ENCODE measurements at places on chromosomes 11 and 22.

DNA sequence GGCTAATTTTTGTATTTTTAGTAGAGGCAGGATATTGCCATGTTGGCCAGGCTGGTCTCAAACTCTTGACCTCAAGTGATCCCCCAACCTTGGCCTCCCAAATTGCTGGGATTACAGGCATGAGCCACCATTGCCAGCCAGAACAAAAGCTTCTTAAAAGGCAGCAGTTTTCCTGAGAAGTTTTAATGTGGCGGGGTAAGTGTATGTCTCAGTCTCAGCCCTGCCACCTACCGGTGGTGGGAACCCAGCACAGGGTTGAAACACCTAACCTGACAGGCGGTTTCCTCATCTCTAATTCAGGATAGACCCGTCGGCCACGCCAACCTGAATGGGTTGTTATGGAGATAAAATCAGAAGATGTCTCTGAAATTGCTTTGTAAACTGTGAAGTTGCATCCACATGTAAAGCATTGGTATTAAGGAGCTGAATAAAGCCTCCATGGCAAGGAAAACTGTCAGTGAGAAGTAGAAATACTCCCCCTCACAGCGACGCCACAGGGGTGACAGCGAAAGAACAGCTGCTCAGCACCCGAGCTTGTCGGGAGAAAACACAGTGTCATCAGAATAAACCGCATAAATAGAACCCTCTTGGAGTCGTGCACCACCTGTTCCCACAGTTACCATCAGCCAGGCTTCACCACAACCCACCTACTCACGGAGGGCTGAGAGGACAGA lies 165.9 kb upstream of the NCAM1 start:
- DNase-seq, result no peak

GRCh38 chr11:80451105-80451504 lies 1010.3 kb upstream of the TENM4 start:
- DNase-seq, result no peak

GRCh38 chr11:67032830-67033551 lies 10.1 kb downstream of the SYT12 start:
- peak; percentile 80 for DNase-seq

DNA sequence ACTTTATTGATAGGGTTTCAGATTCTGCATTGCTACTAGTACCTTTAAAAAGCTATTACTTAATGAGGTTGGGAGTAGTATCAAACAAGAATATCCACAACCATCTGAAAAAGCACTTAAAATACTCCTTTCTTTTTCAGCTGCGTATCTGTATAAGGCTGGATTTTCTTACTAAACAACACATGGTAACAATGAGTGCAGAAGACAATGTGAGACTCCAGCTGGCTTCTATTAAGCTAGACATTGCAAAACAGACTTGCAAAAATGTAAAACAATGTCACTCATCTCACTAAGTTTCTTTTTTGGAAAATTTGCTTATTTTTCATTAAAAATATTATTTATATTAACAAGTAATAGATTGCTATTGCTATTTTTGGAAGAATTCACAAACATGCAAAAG lies 132.6 kb downstream of the WNT11 start:
- peak; percentile 85 for DNase-seq

DNA sequence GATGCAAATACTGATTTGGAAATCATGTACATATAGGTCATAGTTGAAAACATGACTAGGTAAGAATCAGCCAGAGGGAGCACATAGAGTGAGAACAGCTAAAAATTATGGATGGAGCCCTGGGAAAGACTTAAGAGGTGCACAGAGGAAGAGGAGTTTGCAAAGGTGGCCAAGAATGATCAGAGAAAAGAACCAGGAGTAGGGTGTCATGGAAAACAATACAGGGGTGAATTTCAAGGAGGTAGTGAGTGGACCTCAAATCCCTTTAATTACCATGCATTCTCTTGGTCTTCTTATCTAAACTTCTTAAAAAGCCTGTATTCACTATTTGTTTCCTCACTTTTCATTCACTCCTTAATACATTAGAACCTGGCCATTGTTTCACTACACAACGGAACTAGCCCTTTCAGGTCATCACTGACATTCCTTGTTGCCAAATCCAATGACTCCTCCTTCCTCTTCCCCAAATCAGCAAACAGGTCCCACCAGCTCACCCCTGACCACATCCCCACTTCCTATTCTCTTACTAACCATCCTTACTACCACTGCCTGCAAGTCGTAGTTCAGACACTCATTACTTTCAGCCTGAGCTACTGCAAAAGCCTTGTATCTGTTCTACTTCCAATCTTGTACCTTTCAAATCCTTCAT lies 22.6 kb downstream of the BUD13 start:
- no peak for DNase-seq

DNA sequence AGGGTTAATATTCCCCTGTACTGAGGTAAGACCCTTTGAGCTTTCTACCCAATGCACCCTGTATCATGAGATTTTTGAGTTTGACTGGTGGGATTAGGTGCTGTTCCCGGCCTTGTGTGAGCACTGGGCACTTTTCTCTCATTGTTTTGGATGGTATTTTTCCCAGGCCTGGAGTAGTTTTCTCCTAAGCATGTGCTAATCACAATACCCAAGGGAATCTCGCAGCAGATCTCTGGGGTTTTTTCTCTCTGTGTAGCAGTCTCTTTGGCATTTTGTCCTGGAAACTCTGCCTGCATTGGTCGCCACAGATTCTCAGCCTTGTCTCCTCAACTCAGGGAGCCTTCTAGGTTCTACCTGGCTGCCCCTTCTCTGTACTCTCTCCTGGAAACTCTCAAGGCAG lies 19.9 kb downstream of the IGHMBP2 start:
- peak; percentile 24 for DNase-seq

DNA sequence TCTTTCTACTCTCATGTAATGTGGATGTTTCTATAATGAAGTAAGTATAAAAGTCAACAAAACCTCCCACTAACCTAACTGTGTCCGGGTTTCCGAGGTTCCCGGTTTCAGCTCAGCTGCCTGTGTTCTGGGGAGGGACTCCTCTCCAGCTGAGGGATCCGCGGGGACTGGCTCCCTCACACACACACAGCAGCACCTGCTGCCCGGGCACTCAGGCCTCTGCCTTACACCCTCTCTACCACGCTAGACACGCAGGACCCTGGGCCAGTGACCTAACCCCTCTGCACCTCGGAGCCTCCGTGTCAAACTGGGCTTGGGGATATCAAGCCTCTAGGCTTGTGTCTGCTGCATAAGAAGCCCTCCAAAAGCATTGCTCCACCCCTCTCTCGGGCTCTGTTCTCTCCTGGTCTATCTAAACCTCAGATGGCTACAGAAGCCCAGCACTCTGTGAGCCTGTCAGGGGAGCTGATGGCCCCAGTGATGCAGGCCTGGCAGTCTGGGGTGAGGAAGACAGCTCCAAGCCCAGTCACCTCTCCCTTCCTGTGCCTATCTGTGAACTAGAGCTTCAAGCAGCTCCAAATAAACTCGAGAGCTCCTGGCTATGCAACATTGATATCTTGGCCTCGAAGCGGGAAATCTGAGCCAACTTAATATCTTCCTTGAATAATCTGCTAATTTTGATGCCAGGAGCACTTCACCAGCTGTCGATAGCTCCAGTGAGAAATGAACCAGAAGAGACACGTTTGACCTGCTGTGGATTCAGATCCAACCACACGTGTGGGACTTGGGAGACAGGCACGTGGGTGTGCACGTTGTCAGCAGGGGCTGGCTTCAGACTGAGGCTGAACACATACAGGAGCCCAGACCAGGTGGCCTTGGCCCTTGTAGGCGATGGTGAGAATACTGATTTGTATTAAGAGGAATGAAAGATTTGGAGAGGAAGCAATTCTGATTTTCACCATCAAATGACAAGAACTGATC lies 232.7 kb upstream of the B3GAT1 start:
- no peak for DNase-seq

GRCh38 chr22:46462726-46463371 lies 74.6 kb downstream of the CELSR1 start:
- DNase-seq, result no peak

GRCh38 chr11:16577490-16577889 lies 161.0 kb upstream of the C11orf58 start:
- no peak for DNase-seq

- no peak for DNase-seq
Observed at GRCh38 chr11:102633385-102634026, 8.4 kb upstream of the MMP20 start.

- DNase-seq, result no peak
Observed at GRCh38 chr22:44632541-44633396, 69.2 kb upstream of the PRR5 start.

DNA sequence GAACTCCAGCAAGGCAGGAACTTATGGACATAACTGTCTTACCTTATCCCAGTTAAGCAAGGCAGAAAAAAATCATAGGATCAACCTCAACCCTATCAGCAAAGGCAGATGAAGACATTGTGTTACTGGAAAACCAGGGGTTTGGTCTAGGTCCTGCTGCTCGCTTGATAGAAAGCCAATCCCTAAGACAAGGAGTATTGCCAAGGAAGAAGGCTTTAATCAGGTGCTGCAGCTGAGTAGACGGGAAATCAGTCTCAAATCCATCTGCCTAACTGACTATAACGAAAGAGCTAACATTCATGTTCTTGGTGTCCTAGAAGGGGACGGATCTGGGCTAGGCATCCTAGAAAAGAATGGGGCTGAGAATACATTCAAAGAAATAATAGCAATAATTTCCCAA lies 1158.7 kb upstream of the CNTN5 start:
- DNase-seq, result no peak
